ENCODE measurements at places on chromosomes 2 and 18.

DNA sequence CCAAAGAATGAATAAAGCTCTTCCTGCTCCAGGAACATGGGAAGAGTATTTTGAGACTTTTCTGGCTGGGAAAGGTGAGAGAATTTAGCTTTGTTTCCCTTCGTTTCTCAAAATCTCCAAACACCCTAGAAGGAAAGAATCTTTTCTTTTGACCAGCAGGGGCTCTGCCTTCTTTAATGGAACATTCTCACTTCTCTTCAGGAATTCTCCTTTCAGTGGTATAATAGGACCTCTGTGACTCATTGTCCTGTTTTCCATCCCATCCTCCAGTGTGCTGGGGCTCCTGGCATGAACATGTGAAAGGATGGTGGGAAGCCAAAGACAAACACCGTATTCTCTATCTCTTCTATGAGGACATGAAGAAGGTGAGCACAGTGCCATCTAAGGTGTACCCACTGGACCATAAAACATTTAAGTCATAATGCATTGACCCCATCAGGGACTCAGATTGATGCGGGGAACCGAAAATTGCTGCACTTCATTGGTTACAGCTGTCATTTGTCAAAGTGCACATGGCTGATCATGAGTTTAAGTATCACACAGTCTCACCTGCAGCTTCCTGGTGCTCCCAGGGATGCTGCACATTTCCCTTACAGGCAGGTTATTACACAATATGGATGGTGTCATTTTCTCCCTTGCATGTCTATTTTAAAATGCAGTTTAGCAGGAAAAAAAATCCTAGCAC lies 5.5 kb downstream of the SULT1C4 start:
- no peak for DNase-seq

- DNase-seq = no peak
These were observed 9.6 kb downstream of the SSB start for GRCh38 chr2:169808221-169808620.

- no peak for DNase-seq
These were observed 13.6 kb upstream of the LIPG start for GRCh38 chr18:49548229-49548636.

- DNase-seq = no peak
These were observed 54.2 kb downstream of the FAM168B start for GRCh38 chr2:131039101-131039440.

- DNase-seq = no peak
These were observed 39.9 kb downstream of the MYO3B start for GRCh38 chr2:170217778-170218251.

- DNase-seq = no peak
These were observed 28.4 kb upstream of the NEB start for GRCh38 chr2:151762694-151763093.

DNA sequence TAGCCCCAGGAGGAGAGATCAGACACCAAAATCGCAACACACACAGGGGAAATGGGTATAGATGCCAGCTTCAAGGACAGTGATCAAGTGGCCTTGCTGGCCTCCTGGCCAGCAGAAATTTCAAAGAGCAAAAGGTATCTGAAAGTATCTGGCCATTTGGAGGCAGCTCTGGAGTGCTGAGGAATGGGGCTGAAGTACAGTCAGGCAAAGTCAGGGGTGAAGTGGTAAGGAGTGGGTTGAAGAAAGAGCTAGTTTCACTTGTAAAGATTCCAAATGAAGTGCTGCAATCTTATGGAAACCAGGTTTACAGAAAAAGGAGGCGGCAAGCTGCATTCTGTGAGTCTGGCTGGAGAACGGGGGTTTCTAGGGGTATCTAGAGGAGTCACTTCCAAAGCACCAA lies 19.2 kb upstream of the PCBP1 start:
- DNase-seq = peak; percentile 25

- DNase-seq = no peak
These were observed 103.5 kb upstream of the TRIB2 start for GRCh38 chr2:12613137-12613835.

GRCh38 chr2:177889818-177890460 lies 182.6 kb downstream of the PDE11A start:
- DNase-seq = no peak

DNA sequence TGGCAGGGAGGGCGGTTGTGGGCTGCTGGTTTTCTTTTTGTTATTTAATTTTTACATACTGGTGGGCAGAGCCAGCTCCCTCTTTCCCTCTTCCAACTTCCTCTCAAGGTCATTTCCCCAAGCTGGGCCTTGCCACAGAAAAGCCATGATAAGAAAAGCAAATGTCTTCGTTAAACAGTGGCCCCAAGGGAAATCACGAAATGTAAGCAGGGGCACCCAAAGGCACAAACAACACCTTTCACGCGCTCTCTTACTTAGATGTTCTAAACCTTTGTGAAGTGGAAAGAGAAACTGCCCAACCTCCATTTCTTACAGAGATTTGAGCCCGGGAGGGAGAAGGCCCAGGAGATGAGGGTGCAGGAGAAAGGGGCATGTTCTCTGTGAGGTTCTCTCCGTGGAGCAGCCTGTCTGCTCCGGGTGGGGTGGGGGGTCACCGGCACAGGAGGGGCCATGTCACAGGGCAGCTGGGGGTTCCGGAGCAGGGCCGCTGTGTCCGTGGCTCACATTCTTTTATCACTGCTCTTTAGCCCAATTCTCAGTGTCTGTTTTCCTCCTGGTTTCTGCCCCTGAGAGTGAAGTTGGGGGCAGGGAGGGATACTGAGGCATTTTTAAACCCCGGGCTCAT lies 190.7 kb upstream of the GATA6 start:
- DNase-seq = no peak

GRCh38 chr2:96945014-96945413 lies 41.4 kb downstream of the FAM178B start:
- DNase-seq = no peak

GRCh38 chr2:18253686-18254197 lies 306.7 kb downstream of the RDH14 start:
- DNase-seq = no peak

- DNase-seq = no peak
These were observed 109.1 kb downstream of the CABLES1 start for GRCh38 chr18:23244401-23244800.

DNA sequence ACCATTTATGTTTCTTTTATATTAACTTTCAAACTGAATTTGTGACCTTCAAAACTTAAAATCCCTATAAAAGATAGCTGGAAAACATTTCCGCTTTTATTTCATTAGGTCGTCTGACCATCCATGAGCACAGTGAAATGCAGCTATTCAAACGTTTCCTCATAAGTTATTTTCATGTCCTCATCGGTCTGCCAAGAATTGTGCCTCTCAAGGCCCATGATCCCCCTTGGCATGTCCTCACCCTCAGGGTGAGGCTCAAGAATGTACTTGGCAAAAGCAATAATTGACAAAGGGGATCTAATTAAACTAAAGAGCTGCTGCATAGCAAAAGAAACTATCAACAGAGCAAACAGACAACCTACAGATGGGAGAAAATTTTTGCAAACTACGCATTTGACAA lies 12.4 kb downstream of the SLC66A2 start:
- DNase-seq = no peak

DNA sequence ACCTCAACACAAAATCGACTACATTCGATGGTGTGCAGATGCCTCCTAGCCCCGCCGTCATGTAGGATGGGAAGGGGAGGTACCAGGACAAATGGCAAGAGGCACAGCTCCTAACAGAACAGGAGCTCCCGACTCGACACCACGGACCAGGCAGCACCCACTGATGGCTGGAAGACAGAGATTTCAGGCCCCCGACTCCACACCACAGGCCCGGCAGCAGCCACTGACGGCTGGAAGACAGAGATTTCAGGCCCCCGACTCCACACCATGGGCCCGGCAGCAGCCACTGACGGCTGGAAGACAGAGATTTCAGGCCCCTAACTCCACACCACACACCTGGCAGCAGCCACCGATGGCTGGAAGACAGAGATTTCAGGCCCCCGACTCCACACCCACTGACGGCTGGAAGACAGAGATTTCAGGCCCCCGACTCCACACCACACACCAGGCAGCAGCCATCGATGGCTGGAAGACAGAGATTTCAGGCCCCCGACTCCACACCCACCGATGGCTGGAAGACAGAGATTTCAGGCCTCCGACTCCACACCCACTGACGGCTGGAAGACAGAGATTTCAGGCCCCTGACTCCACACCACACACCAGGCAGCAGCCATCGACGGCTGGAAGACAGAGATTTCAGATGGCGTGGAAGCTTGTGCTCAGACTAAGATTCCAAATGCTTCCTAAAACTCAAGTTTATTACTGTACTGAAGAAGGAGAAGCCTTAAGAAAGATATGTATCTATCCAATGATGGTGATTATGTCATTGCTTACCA lies 135.5 kb downstream of the EIPR1 start:
- no peak for DNase-seq

- DNase-seq = peak; percentile 14
These were observed 98.1 kb downstream of the LRRC30 start for GRCh38 chr18:7329016-7329415.

DNA sequence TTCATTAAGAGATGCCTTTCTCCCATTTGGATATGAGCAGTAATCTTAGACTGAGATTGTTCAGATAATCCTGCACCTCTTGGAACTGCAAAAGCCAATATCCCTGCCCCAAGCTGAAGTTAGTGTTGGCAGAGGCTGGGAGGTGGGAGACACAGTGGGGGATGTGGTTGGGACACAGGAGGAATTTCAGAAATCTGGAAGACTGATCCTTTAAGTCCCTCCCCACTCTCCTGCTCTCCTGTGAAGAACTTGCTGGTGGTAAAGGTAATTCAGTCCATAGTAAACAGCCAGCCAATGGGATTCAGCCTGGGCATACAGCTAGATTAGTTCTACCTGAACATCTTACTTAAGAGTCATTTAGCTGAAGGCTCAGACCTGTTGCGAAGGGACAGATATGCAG lies 50.0 kb upstream of the TMEM178A start:
- no peak for DNase-seq

GRCh38 chr2:156944871-156945270 lies 312.6 kb upstream of the GALNT5 start:
- no peak for DNase-seq

DNA sequence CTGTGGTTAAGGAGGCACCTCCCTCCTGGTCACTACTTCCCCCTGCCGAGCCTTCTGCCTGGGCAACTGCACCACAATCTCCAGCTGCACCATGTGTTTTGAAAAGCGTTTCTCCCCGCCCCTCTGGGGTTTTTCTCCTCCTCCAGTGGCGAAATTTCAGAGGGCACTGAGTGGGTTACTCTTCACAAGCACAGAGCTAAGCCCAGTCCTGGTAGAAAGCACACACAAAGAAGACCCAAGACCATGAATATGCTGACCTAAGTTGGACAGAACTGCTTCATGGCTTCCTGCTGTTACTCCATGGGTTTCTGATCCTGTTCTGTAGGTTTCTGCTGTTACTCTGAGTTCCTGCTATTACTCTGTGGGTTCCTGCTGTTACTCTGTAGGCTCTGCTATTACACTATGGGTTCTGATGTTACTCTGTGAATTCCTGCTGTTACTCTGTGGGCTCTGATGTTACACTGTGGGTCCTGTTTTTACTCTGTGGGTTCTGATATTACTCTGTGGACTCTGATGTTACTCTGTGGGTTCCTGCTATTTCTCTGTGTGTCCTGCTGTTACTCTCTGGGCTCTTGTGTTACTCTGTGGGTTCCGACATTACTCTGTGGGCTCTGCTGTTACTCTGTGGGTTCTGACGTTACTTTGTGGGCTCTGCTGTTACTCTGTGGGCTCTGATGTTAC lies 216.6 kb downstream of the RTP5 start:
- DNase-seq = peak; percentile 89

GRCh38 chr2:238793801-238794449 lies 54.0 kb upstream of the TWIST2 start:
- DNase-seq = no peak

DNA sequence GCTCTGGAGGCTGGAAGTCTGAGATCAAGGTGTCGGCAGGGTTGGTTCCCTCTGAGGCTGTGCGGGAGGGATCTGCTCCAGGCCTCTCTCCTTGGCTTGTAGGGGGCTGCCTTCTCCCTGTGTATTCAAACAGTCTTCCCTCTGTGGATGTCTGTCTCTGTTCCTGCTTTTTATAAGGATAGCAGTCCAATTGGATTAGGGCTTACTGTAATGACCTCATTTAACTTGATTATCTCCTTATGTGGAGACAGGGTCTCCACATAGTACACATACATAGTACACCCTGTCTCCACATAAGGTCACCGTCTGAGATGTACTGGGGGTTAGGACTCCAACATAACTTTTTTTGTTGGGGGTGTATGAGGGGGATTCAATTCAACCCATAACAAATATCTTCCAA lies 30.5 kb downstream of the TCF7L1 start:
- DNase-seq = no peak

GRCh38 chr2:45332094-45332493 lies 279.0 kb downstream of the SRBD1 start:
- peak; percentile 29 for DNase-seq

- DNase-seq = peak; percentile 99
These were observed 64.7 kb downstream of the LRRFIP1 start for GRCh38 chr2:237691908-237692600.

DNA sequence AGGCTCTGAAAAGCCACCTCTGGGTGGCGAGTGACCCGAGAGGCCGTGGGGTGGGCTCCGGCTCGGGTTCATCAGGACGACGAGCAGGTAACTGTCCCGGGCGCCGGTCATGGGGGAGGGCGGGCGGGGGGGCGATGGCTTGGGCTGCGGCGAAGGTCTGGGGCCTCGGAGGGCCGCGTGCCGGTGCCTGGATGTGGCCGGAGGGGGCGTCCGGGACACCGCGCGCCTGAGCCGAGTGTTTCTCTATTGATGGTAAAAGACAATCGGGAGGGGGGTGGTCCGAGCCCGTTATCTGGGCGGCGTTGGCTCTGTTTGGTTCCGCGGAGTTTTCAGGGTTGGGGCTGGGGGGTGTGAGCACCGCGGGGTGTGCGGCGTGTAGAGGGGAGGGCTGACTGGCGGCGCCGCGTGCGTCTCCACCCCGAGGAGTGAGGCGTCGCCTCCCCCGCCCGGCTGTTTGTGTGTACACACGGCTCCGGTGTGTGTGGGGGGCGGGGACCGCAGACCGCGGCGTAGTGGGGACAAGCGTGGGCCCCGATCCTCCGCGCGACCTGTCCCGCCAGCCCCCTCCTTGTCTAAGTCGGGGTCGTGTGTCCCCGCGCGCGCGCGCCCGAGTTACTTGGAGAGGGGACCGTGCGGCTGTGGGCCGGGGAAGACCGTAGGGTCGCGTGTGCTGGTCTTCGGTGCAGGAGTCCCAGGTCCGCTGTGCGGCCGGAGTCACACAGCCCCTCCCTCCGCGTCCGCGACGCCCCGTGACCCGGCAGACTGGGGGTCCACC lies 1.6 kb downstream of the CTIF start:
- peak; percentile 36 for DNase-seq
